ENCODE measurements at places on chromosomes 12 and 14.

DNA sequence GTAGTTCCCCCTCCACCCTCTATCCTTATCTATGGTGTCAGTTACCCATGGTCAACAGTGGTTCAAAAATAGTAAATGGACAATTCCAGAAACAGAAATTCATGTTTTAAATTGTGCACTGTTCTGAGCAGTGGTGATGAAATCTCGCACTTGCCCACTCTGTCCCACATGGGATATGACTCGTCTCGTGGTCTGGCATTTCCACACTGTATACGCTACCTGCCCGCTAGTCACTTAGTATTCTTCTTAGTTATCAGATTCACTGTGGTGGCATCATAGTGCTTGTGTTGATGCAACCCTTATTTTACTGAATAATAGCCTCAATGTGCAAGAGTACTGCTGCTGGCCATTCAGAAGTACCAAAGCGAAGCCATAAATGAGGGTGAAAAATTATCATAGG, 507.0 kb downstream of the SNAPC1 start:
- DNase-seq = no peak

GRCh38 chr14:26601856-26602255, 4.0 kb upstream of the NOVA1 start:
- no peak for DNase-seq

- DNase-seq = peak; percentile 17
These were observed 66.3 kb downstream of the CKB start for GRCh38 chr14:103456167-103456835.

DNA sequence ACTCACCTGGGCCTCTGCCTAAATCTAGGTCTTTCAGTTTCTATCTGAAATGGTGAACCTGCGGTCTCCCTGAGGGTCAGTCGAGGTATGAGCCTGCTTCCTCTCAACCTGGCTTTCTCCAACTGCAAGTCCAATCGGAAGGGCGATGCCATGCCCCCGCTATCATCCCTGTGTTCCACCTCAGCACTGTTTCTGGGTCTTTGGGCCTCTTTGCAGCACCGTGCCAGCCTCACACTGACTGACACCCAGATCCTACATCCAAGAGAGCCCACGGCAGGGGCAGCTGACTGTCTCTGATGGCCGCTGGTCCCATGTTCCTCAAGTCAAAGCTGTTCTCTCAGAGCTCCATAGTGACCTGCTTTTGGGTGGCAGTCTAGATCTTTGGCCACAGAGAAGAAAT, 120.7 kb downstream of the PAPOLA start:
- no peak for DNase-seq

GRCh38 chr14:75338398-75338797, 59.8 kb downstream of the FOS start:
- no peak for DNase-seq

GRCh38 chr12:106227641-106228319, 20.0 kb downstream of the CKAP4 start:
- DNase-seq = no peak

DNA sequence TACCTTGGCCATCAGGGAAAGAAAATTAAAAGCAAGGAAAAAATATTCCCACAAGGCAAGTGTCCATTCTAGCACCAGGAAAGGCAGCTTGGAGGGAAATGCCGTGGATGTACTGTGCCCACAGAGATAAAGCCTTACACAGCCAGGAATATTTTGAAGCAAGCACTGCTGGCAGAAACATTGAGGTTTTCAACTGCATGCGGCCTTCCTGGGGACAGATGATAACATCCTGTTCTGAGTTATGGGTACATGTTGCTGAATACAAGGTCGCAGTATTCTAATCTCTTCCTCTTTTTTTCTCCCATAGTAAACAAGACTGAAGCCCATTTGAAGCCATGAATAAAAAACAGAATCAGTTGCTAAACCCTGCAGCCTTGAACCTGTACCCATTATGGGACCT, 197.1 kb downstream of the BTG1 start:
- DNase-seq = no peak

DNA sequence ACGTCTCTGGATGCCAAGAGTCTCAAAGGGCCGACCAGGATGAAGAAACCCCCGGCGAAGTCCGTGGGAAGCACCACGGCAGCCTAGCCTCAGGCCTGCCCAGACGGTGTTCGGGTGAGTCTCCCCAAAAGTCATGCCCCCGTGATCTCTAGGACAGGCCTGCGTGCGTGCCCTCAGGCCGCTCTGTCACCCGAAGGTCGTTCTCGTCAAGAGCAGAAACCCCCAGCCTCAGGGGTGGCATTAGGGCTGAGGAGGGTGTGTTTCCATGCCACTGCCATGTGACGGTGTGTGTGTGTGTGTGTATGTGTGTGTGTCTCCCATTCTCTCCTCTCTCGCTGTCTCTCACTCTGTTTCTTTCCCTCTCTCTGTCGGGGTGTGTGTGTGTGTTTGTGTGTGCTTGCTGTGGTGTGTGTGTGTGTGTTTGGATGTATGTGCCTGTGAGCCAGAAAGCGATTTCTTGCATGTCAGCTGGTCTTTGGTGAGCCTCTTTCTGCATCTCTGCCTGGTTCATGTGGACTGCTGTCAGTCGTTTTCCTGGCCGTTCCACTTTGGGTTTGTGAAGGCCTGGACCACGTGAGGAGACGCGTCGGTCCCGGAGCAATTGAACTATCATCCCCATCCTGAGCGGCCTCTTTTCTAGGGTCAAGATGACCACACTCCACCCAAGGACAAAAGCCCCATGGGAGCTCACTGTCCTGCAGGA, 772.5 kb upstream of the ALG10B start:
- no peak for DNase-seq

GRCh38 chr12:122003651-122004611, 17.8 kb upstream of the BCL7A start:
- no peak for DNase-seq

- DNase-seq = peak; percentile 30
These were observed 16.0 kb upstream of the ENDOU start for GRCh38 chr12:47741340-47741703.

- DNase-seq = peak; percentile 44
These were observed 13.0 kb downstream of the KMT5A start for GRCh38 chr12:123396954-123397353.

GRCh38 chr12:1350055-1350933, 244.1 kb downstream of the FBXL14 start:
- no peak for DNase-seq

GRCh38 chr14:96748362-96748761, 48.8 kb upstream of the VRK1 start:
- DNase-seq = peak; percentile 58

GRCh38 chr14:96151242-96151641, 53.4 kb upstream of the BDKRB2 start:
- DNase-seq = no peak

- no peak for DNase-seq
These were observed 117.4 kb downstream of the GCH1 start for GRCh38 chr14:54785136-54785777.

- no peak for DNase-seq
These were observed 51.0 kb upstream of the RIN3 start for GRCh38 chr14:92462568-92462967.

DNA sequence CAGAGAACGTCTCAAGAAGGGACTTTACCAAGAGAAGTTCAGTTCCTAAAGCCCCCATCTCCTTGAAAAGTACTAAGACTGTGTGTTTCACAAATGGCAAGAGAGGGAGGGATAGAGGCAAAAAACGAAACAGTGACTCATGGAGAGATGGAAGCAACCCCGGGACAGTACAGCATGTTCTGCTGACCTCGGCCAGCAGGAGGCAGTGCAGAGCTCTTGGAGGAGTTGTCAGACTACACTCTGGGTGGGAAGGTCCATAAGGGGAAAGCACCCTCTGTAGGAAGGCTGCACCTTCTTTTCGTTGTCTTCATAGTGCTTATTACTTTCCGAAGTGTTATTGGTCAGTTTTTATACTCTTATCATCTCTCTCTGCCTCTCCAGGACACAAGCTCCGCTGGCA, 525.2 kb upstream of the CCDC196 start:
- peak; percentile 71 for DNase-seq

DNA sequence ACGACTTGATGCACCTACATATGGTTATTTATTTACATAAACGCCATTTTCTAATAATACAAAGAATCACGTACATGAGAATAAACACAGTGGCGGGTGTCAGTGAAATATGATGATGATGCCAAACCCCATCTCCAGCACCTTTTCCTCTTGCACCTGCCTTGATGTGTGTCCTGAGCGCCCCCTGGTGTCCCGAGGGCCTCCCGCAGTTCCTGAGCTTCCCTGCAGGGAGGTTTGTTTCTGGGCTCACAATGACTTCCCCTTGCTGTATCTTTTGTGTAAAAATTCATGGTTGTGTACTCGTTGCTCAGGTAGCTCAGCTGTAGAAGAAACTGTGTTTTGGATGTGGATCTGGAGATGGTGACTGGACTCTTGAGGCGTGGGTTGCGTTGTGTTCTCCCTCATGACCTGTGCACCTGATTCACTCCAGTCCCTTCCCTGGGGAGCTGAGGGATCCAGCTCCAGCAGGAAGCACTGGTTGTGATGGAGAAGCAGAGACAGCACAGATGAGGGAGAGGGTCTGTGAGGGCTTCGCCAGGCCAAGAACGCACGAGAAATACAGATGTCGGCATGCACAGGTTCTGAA, 1037.8 kb downstream of the TMEM121 start:
- no peak for DNase-seq

DNA sequence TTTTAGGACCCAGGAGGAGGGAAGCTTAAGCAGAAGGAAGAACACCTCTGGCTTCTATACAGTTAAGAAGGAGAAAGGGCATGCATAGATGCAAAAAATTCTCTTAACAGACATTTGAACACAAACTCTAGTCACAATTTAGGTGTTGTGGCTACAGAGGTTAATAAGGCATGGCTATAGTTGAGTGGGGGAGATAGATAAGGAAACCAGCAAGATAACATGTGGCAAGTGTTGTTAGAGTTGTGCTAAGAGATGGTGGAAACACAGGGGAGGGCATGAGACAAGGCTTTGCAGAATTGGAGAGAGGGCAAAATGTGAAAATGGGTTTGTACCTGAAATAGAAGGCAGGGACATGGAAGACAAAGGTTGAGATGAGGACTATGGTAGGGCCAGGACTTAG, 88.9 kb downstream of the MSRB3 start:
- DNase-seq = no peak

DNA sequence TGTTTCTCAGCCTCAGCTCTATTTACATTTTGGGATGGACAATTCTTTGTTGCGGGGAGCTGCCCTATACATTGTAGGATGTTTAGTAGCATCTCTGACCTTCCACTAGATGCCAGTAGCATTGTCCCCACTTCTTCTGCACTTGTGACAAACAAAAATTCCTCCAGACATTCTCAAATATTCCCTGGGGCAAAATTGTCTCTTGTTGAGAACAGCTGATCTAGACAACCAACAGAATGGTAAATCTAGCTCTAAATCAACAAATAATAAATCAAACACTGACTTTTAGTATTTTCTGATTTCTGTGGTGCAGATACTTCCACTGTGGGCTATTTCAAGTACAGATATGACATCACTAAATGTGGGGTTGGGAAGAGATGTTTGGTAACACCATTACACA, 60.7 kb downstream of the MSRB3 start:
- no peak for DNase-seq

- DNase-seq = no peak
These were observed 225.6 kb downstream of the EFCAB11 start for GRCh38 chr14:89728964-89729363.

DNA sequence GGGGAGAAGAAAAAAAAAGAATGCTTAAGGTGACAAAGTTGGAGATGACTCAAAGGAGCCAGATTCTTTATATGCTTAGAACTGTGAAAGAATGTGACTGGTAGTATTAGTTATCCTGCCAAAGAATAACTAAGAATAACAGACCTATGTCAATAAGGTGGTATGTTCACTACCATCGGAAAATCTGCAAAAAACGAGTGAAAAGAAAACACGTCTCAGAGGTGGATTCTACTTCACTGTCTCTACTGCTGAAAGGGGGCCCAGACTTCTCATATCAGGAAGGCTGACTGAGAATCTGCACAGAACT, 64.7 kb downstream of the IPO8 start:
- DNase-seq = no peak

- no peak for DNase-seq
These were observed 2.7 kb downstream of the PDE3A start for GRCh38 chr12:20370866-20371519.

DNA sequence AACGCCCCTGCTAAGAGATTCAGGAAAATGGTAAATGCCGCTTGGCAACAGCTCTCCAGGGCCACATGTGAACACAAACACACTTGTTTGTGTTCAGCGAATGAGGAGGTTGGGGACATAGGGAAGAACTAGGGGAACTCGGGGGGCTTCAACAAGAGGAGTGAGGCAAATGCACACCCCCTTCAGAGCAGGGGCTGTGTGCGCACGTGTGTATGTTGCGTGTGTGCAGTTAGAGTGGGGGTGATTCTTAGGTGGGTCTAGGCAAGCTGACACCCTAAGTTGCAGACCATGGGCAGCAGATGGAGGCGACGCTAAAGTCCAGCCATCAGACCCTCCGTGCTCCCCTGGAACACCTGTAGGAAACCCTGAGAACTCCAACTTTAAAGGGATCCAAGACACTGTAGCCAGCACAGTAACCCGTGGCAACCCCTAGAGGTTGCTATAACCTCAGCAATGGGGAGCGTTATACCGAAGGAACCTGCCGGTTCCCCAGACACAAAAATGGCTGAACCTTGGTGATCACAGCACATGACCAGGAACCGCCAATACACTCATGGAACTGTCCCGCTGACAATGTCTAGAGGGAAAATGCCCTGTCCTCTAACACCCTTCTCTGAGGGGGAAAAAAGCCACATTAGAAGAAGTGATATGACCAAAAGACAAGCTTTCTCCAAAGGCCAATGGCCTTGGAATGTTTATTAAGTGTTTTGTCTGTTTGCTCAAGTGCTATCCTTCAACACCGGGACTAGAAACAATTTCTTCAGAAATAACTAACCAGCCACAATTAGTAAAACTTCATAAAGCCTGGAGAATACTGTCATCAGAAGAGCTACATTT, 86.5 kb upstream of the CEP83 start:
- peak; percentile 80 for DNase-seq

- DNase-seq = no peak
These were observed 96.1 kb downstream of the PPHLN1 start for GRCh38 chr12:42421844-42422779.

DNA sequence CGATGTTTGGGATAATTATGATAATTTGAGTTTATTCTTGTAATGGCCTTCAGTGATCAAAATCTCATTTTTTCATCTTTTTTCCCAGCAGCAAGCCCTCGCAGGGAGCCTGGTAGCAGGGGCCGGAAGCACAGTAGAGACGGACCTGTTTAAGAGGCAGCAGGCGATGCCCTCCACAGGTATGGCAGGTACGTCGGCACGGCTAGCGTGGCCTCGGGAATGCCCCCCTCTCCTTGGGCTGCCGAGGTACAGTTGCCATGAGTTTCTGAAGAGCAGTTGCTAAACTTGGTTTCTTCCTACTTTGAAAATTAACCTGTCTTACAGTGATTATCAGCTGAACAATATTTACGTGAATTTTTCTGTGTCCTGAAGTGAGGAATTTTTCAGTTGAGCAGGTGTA, 29.9 kb downstream of the EP400 start:
- no peak for DNase-seq

GRCh38 chr14:93331728-93332396, 974 bp downstream of the BTBD7 start:
- DNase-seq = no peak

DNA sequence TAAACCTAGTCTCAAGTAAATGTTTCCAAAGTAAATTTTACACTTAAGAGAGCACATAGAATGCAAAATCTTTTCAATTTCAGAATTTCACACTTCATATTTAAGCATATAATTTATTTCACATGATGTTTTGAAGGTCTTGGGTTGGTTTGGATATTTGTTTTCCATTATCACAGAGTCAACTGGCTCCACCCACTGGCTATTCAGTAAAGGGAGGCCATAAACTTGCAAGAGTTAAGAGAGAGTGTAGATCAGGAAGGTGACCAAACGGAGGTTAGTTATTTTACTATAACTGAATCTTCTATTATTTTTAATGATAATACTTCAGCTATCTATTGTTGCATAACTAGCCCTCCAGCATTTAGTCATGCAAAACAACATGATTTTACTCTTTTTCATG, 6.2 kb upstream of the CPNE8 start:
- peak; percentile 28 for DNase-seq

Data from small intestine (tissue), 16 donors.